ENCODE measurements at places on chromosomes 4 and X. TPM values are rescaled to one million over a fixed set of nuclear protein-coding genes. Genes with fewer than 3 reads are reported as not detected.
A peak's percentile ranks its signal among the peaks of the same experiment; 100 is the strongest.

DNA sequence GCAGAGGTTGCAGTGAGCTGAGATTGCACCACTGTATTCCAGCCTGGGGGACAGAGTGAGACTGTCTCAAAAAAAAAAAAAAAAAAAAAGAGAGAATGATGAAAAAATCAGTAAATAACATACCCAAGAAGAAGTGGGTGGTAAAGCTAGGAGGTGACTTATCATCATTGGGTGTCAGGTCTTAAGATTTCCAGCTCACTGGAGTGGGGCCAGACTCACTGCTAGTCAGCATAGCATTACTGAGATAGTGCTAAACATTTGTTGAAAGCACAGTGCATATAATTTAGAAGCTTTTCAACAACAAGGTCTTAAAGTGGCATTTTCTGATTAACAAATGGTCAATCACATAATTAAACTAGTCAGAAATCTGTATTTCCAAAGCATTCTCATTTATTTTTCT lies 221.8 kb upstream of the GYPA start:
- DNase-seq: no peak
- no peaks in the 10 kb centered on the region for H3K36me3 ChIP-seq
- H3K4me3 ChIP-seq: no peak overlapping the region
- H3K4me1 ChIP-seq: peaks cover 8% of the 10 kb centered on the region
- no peak overlapping the region for H3K27ac ChIP-seq
- H3K27me3 ChIP-seq: no peaks in the 10 kb centered on the region

GRCh38 chrX:31063114-31063513 lies 8.7 kb downstream of the FTHL17 start:
- H3K4me1 ChIP-seq: peaks cover 9% of the 10 kb centered on the region
- no peak for DNase-seq
- no peaks in the 10 kb centered on the region for H3K27me3 ChIP-seq

- DNase-seq: no peak
- H3K4me3 ChIP-seq: no peak overlapping the region
- no peaks in the 10 kb centered on the region for H3K27me3 ChIP-seq
- no peaks in the 10 kb centered on the region for H3K36me3 ChIP-seq
- H3K27ac ChIP-seq: no peak overlapping the region
- no peaks in the 10 kb centered on the region for H3K4me1 ChIP-seq
Observed at GRCh38 chr4:4394644-4395043, 7.7 kb downstream of the NSG1 start.

- H3K4me1 ChIP-seq: no peaks in the 10 kb centered on the region
- H3K36me3 ChIP-seq: no peaks in the 10 kb centered on the region
- H3K4me3 ChIP-seq: no peak overlapping the region
Observed at GRCh38 chr4:155694100-155694785, 27.6 kb downstream of the GUCY1A1 start.

DNA sequence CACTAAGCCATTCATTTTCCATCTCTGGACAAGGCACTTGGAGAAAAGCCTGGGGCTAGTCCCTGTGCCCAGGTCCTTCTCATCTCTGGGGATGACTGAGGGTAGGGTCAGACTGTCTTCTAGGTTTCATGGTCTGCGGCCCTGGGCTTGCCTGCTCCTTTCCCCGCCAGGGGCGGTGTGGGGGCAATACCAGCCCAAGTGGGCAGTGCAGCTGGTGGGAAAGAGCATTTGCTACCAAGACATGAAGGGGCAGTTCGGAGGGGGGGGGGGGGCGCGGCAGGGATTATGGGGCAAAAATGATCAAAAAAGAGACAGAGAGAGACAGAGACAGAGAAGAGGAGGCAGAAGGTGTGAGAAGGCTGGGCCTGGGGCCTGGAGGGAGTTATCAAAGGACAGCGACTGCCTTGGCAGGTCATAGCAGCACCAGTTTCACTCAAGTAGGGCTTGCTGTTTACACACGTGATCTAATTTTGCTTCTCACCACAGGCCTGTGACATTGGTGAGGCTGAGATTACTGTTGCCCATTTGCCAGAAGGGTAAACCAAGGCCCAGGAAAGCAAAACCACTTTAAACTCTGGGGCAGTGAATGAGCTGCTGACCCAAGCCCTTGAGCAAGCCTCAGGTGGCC lies 56.1 kb downstream of the PJA1 start:
- H3K4me1 ChIP-seq: no peaks in the 10 kb centered on the region
- H3K4me3 ChIP-seq: no peak overlapping the region
- peaks cover 31% of the 10 kb centered on the region for H3K27me3 ChIP-seq
- DNase-seq: no peak

GRCh38 chr4:105978684-105979296 lies 83.5 kb downstream of the NPNT start:
- H3K36me3 ChIP-seq: no peaks in the 10 kb centered on the region
- H3K4me3 ChIP-seq: no peak overlapping the region
- H3K4me1 ChIP-seq: no peaks in the 10 kb centered on the region
- no peak overlapping the region for H3K27ac ChIP-seq
- no peak for DNase-seq

DNA sequence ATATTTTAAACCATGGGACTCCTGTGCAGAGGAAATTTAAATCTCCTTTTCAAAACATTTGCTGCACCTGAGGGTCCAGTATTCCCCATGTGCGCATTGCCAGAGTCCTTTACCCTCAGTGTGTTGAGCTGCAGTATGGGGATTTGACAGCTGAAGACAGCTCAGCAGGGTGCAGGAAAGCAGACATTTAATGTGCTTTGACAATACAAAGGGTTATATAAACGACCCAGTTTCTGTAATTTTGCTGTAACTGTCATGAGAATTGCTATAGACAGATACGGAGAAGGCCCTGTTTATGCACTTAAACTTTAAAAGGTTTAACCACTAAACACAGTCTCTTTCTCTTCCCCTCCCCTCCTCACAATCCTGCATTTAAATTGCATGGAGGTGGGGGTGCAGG lies 393.4 kb downstream of the MID1IP1 start:
- no peaks in the 10 kb centered on the region for H3K36me3 ChIP-seq
- H3K27me3 ChIP-seq: peaks cover 26% of the 10 kb centered on the region
- peaks cover 43% of the 10 kb centered on the region for H3K4me1 ChIP-seq
- no peak for DNase-seq

- H3K4me1 ChIP-seq: no peaks in the 10 kb centered on the region
- H3K27ac ChIP-seq: no peak overlapping the region
- no peak for DNase-seq
Observed at GRCh38 chr4:76881375-76881774, 16.6 kb downstream of the SOWAHB start.

GRCh38 chr4:101075536-101075935 lies 271.8 kb downstream of the PPP3CA start:
- peaks cover 3% of the 10 kb centered on the region for H3K36me3 ChIP-seq
- no peak for DNase-seq
- H3K27me3 ChIP-seq: no peaks in the 10 kb centered on the region

DNA sequence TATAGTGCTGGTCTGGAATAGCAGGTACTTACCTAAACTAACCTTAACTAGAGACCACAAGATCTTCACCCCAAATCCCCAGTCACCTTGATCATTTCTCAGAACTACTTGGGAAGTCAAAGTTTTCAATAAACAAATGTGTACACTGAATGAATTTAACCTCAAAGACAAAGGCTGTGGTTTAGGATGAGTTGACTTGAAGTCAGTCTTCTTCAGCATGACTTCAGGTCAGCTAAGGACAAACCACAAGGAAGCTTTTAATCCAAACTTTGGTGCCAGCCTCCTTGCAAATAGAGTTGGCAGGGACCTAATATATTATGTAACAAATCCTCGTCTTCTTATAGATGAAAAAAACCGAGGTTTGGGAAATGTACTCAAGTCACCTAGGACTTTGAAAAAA lies 21.2 kb upstream of the VCX2 start:
- H3K27ac ChIP-seq: no peak overlapping the region
- H3K36me3 ChIP-seq: no peaks in the 10 kb centered on the region
- DNase-seq: no peak
- no peaks in the 10 kb centered on the region for H3K4me1 ChIP-seq

- no peak overlapping the region for H3K4me3 ChIP-seq
- no peaks in the 10 kb centered on the region for H3K27me3 ChIP-seq
- no peaks in the 10 kb centered on the region for H3K4me1 ChIP-seq
- H3K27ac ChIP-seq: no peak overlapping the region
- H3K36me3 ChIP-seq: no peaks in the 10 kb centered on the region
Observed at GRCh38 chr4:184885602-184886001, 59.8 kb upstream of the ACSL1 start.

GRCh38 chr4:41939016-41939626 lies 3.9 kb downstream of the TMEM33 start:
- H3K27me3 ChIP-seq: no peaks in the 10 kb centered on the region
- H3K27ac ChIP-seq: peak overlapping the region; percentile 16
- H3K4me1 ChIP-seq: peaks cover 57% of the 10 kb centered on the region
- no peak overlapping the region for H3K4me3 ChIP-seq
- DNase-seq: no peak

DNA sequence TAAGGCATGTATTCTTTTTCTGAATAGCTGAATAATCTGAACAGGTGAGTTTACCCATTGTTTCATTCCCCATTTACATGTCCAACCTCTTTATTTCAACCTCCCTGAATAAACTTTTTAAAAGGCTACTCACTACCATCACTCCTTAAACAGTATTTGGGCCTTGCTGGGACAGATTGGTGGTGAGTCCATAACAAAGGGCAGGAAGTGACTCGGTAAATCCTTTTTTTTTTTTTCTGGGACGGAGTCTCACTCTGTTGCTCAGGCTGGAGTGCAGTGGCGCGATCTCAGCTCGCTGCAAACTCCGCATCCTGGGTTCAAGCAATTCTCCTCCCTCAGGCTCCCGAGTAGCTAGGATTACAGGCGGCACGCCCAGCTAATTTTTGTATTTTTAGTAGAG lies 23.4 kb upstream of the SEC24B start:
- no peak overlapping the region for H3K27ac ChIP-seq
- H3K4me3 ChIP-seq: no peak overlapping the region
- no peaks in the 10 kb centered on the region for H3K36me3 ChIP-seq
- peaks cover 6% of the 10 kb centered on the region for H3K27me3 ChIP-seq
- DNase-seq: no peak

DNA sequence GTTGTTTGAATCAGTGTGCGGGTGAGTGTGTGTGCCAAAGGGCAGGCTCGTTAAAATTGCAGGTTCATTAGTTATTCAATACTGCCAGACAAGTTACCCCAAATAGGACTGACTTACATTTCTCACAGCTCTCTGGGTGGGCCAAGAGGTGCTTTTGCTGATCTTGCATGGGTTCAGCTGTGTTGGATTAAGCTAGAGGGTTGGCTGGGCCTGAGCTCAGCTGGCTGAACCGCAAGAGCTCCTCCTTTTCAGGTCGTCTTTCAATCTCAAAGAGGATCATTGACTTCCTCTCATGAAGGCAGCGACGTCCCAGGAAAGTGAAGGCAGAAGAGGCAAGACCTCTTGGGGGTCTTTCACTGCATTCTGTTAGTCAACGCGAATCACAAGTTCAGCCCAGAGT lies 343.3 kb upstream of the FRG1 start:
- H3K4me1 ChIP-seq: no peaks in the 10 kb centered on the region
- no peak overlapping the region for H3K27ac ChIP-seq
- DNase-seq: no peak
- H3K36me3 ChIP-seq: peaks cover 1% of the 10 kb centered on the region

DNA sequence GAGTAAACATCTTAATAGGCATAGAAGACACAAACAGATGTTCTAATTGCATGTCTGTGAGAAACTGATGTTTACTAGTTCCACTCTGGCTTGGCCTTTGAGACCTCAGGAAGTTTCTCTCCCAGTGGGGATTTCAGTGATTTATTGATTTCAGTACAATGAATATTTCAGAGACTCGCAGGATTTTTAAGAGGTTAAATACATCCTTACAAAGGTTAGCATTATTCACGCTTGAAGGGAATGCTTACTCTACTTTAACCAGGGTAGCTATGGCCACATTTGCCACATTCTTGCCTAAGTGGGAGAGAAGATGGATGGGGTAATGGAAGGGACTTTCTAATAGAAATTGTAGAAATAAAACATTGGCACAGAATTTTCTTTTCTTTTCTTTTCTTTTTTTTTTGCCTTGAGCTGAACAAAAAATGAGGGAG lies 480.1 kb downstream of the SPRY1 start:
- H3K36me3 ChIP-seq: no peaks in the 10 kb centered on the region
- H3K4me3 ChIP-seq: no peak overlapping the region
- no peaks in the 10 kb centered on the region for H3K27me3 ChIP-seq

DNA sequence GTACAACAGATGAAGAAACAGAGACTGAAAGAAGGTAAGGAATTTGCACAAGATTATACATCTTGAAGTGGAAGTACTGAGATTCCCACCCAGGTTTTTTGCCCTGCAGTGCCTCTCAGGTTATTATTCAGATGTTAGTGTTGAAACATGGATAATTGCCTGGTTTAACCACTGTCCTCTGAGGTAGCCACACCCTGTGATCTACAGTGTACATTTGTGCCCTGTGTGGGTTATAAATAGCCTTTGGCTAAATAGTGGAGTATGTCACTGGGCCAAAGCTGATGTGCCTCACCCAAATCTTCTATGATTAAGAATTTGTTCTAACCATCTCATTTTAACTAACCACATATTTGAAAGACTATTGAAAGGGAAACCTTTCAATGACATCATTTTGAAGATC lies 5.4 kb upstream of the ASB5 start:
- no peak overlapping the region for H3K4me3 ChIP-seq
- H3K27me3 ChIP-seq: peaks cover 26% of the 10 kb centered on the region
- no peak overlapping the region for H3K27ac ChIP-seq
- DNase-seq: no peak
- H3K36me3 ChIP-seq: no peaks in the 10 kb centered on the region

- H3K36me3 ChIP-seq: peaks cover under 1% of the 10 kb centered on the region
- H3K4me1 ChIP-seq: no peaks in the 10 kb centered on the region
- H3K27me3 ChIP-seq: no peaks in the 10 kb centered on the region
- no peak for DNase-seq
- H3K27ac ChIP-seq: no peak overlapping the region
Observed at GRCh38 chr4:32207456-32207855, 1487.3 kb downstream of the PCDH7 start.

DNA sequence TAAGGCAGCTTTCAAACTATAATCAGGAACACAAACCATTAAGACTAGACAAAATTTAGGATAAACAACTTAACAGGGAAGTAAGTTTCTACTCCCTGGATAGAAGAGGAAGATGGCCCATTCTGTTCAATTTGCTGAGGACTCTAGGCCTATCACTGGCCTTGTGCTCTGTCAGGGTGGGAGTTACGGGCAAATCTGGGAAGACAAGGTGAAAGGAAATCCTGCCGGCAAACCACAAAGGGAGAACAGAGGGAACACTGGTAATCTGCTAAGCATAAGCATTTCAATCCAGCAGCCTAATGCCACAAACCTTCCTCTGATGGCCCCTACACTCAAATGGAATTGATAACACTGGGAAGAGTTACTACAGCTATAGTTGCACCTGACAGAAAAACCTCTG lies 8.3 kb downstream of the GPR82 start:
- H3K27ac ChIP-seq: peak overlapping the region; percentile 12
- H3K4me3 ChIP-seq: no peak overlapping the region
- H3K27me3 ChIP-seq: peaks cover 14% of the 10 kb centered on the region
- H3K4me1 ChIP-seq: peaks cover 39% of the 10 kb centered on the region
- no peaks in the 10 kb centered on the region for H3K36me3 ChIP-seq
- DNase-seq: no peak

Gene CDKL5
- total RNA-seq: 2.6 TPM

Gene JAKMIP1
- total RNA-seq: 9.0 TPM

Gene MAGEA12
- not detected for total RNA-seq

Gene PCDH7
- total RNA-seq: not detected

Gene TLR6
- 3.6 TPM for total RNA-seq

Gene DNAAF6
- not detected for total RNA-seq

Gene CITED1
- total RNA-seq: not detected

Gene STS
- 1.0 TPM for total RNA-seq

Gene CPLX1
- total RNA-seq: 1.9 TPM

Gene FANCB
- 16.0 TPM for total RNA-seq

Gene DCAF8L1
- total RNA-seq: not detected

Gene NSUN7
- total RNA-seq: 4.5 TPM

Gene BTK
- total RNA-seq: 1.9 TPM

Gene ANK2
- total RNA-seq: 6.6 TPM

Measured in activated T-cell treated with anti-CD3 and anti-CD28 coated beads, Interleukin-2, amount 50 U/mL, for 72 hours (primary cell).